ENCODE measurements at places on chromosomes 2 and 18.
A peak's percentile ranks its signal among the peaks of the same experiment; 100 is the strongest.

GRCh38 chr2:55887901-55888624, 35.5 kb downstream of the EFEMP1 start:
- DNase-seq: no peak

- no peak for DNase-seq
These were observed 35.4 kb upstream of the CABYR start for GRCh38 chr18:24103320-24104021.

DNA sequence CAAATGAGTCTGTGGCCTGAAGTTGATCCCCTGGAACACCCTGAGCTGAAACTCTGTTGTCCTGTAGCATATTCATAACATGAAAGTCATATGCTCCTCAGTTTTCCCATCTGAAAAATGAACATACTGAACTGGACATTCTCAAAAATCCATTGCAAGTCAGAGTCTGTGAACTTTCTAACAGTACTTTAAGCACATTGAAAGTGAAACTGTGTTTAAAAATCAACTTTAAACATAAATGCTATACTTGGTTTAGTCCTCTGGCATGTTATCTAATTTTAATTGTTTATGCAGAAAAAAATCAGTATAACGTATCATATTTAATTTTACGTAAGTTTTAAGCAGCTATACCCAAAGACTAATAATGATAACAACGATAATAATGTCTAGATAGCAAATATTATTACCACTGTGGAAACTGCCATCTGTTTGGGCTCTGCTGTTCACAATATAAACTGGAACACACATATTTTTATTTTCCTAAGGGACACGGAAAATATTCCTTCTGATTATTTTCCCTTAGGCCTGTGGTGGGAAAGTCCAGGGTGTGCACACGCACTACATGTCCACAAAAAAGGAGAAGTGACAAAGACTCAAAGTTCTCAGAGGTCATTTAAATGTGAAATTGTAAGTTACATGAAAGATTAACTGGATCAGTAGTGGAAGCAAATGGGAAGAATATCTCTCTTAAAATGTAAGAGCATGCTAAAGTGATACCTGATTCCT, 56.1 kb upstream of the TTN start:
- DNase-seq: no peak

DNA sequence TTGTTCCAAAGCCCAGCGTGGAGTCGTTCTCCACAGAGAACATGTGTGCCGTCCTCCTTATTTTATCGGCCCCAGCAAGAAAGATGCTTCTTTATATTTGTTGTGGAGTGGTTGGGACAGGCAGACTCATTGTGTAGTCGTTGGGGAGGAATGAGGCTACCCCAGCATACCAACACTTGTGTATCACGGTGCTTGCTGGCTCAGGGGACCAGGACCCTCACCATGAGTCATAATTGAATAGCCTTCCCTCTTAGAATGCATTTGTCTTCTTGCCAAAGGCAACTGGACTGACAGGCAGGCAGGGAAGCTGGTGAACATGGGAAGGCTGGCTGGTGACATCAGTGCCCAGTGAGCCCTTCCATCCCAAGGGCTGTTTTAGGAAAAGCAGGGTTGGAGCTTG, 4.7 kb downstream of the CAPN10 start:
- no peak for DNase-seq

DNA sequence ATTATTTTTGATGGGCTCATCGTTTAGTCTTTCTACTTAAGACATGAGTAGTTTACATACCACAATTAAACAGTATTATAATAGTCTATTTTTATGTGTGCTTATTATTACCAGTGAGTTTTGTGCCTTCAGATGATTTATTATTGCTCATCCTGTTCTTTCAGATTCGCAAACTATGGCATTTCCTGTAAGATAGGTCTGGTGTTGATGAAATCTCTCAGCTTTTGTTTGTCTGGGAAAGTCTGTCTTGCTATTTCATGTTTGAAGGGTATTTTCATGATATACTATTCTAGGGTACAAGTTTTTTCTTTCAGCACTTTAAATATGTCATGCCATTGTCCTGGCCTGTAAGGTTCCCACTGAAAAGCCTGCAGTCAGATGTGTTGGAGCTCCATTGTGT, 101.3 kb downstream of the DNAH7 start:
- DNase-seq: no peak

- no peak for DNase-seq
These were observed 5.3 kb upstream of the RAB12 start for GRCh38 chr18:8603663-8604520.

GRCh38 chr2:237718277-237718634, 80.3 kb upstream of the RBM44 start:
- DNase-seq: no peak

- DNase-seq: no peak
These were observed 109.1 kb downstream of the FIGN start for GRCh38 chr2:163626639-163627109.

GRCh38 chr2:217753460-217754200, 249.2 kb downstream of the TNS1 start:
- DNase-seq: peak; percentile 35

DNA sequence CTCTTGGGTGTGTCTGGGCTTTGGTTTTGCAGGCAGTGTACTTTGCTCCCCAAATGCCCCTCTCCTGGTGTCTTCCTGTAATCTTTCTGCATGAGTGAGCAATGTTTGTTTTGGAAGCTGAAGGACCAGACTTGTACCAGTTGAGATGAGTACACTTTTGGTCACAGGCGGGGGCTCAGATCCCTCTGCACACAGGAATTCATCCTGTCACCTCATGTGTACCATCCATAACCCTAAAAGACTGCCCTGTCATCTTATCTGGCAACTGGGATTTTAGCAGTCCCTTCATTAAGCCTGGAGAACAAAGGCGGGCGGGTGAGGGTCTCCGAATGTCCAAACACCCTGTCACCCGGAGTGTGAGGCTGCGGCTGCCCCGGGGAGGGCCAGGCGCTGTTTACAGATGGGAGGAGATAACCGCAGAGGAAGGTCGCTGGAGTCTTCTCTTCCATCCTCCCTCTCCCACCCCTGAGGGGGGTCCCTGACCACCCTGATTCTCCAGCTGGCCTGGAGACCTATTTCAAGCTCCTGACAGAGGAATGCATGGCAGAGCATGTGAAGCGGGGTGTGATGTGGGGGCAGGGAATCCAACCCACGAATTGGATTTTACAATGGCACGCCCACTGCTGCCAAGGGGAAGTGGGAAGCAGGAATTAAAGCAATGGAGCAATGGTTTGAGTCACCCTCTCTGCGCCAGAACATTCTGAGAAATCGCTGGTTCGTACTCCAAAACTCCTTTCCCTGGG, 158.2 kb upstream of the MYCN start:
- DNase-seq: no peak

- DNase-seq: no peak
These were observed 794 bp downstream of the NOTO start for GRCh38 chr2:73203055-73203681.

DNA sequence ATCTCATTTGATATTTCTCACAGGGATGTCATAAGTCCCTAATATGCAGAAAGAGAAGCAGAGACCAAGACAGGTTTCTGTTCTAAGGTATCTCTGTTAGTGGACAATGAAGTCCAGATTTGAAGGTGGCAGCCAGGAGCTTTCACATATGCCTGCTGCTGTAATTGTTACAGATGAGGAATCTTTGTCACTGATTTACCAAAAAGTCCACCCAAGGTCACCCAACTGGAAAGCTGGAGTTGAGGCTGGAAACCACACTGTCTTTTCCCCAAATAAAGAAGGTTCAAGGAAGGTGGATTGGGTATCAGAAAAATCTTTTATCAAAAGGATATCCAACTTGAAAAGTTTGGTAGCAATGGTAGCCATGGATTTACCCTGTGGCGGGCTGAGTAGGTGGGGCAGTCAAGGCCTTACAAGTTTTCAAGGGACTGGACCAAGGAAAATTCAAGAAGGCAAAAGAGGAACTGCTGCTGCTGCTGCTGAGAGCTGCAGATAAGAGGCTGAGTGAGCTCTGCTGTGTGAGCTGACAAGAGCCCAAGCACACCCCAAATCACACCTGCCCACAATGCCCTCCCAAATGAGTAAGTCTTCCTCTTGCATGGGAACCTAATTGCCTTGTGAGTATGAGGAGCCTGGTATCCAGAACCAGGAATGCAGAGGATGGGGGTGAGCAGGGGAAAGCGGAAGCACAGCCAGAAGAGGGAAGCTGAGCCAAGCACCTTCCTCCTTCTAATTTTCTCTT, 241.2 kb downstream of the ANAPC1 start:
- DNase-seq: no peak

GRCh38 chr2:79887747-79888374, 375.0 kb downstream of the CTNNA2 start:
- peak; percentile 6 for DNase-seq

DNA sequence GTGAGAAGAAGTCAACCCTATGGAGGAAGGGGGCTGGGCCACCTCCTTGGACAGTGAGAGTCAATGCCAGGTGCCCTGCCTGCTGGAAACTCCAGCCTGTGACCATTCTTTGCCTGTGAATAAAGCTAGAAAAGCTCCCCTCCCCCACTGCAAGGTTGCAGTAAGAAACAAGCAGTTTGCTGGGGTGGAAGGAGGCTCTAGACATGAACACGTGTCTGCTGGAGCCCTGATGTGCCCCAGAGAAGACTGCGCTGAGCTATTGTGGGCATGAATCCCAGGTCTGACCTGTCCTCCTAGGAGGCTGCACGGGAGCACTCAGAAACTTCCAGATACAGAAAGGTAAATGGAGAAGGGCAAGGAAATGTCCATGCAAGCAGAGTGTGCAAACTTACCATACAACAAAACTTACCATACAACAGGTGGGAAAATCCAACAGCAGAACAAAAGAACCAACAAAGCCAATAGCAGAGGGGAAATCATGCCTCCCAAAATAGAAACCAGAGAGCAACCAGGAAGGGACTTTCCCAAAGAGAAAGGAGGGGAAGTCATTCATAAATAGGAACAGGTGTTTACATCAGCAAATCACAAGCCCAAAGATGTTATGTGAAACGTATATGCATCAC, 278.7 kb downstream of the BCL2 start:
- DNase-seq: no peak
